ENCODE measurements at places on chromosomes 3 and 15.

DNA sequence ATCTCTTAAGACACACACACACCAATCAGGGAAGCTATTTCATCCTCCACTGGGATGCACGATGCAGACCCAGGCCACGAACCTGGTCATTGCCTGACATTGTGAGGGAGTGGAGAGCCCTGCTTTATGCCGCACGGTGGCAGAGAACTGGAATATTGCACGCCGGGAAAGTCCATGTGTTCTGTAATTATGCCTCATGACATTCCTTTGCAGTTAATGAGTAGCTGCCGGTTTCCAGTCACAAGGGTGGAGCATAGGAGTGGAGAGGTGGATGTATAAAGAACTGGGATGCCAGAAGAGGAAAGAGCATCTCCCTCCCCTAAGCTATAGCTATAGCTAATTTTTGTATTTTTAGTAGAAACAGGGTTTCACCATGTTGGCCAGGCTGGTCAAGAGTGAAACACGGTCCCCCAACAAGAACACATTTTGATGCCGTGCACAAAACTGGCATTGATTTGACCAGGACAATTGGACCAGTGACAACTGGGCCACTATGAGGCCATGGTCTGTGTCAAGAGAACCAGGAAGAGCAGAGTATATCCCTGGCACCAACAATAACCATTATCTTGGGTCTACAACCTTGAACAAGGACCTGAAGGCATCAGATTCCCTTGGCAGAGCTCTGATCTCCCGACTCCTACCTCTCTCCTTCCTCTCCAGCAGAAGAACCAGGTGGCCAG, 51.4 kb downstream of the SH3BP5 start:
- no peak for DNase-seq

- DNase-seq = no peak
Measured at GRCh38 chr15:47732248-47732647, 14.9 kb downstream of the SEMA6D start.

DNA sequence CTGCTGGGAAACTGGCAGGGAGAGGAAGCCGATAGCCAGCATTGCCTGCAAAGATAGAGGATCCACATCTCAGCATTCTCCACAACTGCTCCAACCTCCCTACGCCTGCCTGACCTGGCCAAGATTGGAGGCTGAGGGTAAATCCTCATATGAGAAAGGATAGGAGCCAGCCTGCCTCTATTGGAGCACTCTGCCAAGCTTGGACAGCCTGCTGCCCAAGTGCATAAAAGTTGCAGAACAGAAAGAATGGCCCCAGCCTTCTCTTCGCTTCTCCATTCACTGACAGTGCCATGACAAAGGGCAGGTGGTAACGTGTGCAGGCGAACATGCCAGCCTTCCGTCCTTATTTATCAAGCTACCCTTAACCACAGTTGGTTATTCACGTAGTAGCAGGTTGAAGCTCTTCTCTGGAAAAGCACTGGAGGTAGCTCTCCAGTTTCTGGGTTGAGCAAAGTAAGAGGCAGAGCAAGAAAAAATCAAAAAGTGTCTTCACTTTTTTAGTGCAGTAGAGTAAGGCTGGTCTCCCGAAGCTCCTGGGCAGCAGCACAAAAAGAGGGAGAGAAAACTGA, 4.3 kb downstream of the BMF start:
- no peak for DNase-seq

- DNase-seq = no peak
Measured at GRCh38 chr15:42035435-42035761, 14.6 kb upstream of the PLA2G4E start.

DNA sequence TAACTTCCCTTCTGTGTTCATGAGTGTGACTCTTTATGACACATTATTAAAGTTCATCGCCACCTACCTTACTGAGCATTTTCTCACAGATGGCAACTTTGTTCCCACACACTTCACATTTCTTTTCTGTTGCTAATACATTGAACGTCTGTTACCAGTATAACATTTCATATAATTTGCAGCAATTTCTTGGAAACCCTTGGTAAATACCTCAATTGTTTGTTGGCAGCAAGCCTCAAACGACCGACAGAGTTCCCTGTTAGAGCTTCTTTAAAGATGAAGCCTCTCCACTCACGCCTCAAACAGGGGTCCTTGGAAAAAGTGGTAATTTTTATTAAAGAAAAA, 3.2 kb upstream of the CHSY1 start:
- DNase-seq = no peak

DNA sequence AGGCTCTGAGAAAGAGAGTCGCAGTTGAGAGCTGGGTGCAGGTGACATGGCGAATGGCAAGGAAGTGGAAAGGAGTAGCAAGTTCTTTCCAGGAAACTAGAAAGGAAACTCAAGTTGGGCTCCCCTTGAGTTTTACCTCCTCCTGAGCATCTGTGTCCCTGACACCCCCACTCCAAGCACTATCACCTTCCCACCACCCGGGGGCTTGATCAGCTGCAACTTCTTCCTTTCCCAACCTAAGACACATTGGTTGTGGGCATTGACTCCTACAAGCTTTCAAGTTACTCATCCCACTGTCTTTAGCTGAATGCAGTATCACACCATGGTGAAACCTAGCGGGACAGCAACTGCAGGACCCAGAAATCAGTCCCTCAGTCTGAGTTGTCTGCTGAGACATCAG, 256.6 kb upstream of the NR2F2 start:
- DNase-seq = no peak

- DNase-seq = no peak
Measured at GRCh38 chr3:8328967-8329366, 172.7 kb upstream of the LMCD1 start.

DNA sequence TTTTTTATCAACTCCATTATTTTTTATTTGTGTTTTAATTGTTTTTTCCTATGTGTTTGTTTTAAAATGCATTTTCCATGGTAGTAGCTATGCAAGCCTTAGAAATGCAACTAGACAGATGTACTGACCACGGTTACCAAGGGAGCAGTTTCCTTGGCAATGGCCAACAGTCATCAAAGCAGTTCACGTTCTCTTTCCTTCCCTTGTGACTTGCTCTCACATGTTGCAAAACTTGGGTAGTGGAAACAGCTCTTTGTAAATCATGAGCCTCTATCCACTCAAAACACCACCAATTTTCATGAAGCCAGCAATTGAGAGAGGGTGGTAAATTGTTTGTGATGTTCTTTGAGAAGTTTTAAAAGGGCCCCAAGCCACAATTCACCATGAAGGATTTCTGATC, 499.4 kb upstream of the MDFIC2 start:
- no peak for DNase-seq

DNA sequence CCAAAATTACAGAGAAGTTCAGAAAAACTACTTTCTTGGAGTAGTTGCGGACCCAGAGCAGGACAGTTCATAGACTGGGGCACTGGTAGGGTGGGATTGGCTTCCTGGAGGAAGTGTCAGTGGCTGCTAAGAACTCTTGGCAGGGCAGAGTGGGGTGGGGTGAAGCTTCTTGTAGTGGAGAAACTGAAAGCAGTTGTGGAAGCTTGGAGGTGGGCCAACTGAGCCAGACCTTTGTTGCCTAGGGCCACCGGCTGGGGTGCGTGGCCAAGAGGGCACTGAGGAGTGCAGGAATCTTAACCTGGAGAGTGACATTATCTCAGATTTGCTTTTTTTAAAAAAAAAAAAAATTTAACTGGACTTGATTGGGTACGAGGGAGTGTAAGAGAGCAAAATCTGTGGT, 3.1 kb downstream of the KAT2B start:
- no peak for DNase-seq

- DNase-seq = no peak
Measured at GRCh38 chr15:91126080-91126479, 26.0 kb downstream of the SV2B start.

DNA sequence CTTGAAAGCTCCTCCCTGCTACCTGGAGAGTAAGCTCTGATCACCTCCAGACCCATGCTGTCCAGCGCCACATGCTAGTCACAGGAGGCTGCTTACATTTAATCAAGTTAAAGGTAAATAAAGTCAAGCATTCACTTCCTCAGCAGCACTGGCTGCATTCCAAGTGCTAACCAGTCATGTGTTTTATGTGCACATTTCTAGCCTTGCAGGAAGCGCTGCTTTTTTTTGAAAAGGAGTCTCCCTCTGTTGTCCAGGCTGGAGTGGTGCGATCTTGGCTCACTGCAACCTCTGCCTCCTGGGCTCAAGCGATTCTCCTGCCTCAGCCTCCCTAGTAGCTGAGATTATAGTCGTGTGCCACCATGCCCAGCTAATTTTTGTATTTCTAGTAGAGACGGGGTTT, 279.2 kb downstream of the GABRG3 start:
- DNase-seq = no peak

DNA sequence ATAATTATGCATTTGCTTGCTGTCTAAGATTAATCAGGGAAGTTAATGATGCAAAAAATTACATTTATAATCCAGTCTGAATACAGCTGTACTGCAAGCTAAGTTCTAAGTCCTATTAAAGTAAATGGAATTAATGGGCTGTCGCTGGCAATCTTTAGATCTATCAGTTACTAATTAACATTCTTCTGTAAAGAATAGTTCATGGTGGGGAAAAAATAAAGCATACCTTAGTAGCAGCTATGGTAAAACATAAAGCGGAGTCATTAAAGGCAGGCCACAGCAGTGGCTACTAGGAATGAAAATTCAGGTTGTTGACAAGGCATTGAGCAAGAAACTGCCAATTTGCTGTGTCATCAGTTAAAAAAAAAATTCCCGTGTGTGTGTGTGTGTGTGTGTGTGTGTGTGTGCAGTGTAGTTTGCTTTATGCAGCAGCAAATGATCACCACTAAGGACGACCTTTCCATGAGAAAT, 129.8 kb downstream of the ZNF385D start:
- no peak for DNase-seq

DNA sequence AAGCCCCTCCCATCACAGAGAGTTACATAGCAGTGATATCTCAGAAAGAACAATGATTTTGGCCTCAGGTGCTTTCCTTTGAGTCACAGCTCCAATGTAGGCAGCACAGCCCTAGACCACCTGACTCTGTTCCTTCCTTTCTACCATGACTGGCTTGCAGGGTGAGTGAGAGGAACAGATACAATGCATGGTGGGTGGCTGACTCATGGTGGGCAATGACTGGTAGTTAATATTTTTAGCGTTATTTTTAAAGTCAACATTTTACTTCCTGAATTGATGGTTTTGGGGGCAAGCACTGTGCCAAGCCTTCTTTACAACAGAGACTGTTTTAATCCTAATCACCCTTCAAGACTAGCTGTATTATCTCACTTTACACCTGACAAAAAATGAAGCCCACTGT, 32.8 kb upstream of the ST3GAL6 start:
- no peak for DNase-seq

GRCh38 chr3:72338082-72338941, 509.9 kb downstream of the SHQ1 start:
- no peak for DNase-seq

DNA sequence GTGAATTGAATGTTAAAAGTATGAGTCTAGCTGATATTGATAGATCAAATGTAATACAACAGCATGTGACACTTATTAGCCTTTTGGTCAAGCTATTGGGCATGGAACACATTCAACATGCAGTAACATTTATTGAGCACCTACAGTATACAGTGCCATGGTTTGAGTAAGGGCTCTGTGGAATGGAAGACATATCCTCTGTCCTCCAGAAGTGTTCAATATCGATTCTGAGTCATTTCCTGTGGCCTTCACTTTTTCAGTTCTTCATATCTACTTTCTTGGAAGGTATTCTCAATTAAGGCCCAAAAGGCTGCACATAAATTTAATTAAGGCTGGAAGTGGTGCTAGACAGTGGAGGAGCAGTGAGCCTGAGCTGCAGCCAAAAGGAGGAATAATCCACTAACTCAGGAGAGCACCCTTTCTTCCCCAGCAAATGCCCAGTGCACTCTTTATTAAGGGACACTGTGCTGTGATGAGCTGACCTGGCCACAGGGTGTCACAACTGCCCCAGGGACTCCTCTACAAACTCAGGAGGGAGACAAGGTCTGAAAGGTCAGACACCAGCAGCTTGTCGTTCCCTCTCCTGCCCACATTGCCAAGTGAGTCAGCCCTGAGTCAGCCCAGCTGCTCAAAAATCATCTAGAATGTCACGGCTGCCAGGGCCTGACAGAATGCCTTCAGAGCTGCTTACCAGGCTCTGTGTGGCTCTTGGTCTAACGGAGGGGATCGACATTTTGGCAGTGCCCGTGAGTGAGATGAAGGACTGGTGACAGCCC, 544.8 kb downstream of the AGBL1 start:
- peak; percentile 4 for DNase-seq

DNA sequence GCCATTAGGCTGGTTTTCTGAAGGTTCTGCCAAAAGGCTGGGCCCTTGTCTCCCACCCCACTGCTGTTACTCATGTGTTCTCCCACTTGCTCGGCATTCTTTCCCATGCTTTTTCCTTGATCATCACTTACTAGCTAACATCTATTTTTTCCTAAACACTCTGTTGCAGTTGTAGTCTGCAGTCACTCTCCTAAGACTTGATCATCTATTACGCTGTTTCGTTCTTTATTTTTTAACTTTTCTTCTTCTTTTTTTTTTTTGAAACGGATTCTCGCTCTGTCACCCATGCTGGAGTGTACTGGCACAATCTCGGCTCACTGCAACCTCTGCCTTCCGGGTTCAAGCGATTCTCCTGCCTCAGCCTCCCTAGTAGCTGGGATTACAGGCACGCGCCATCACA, 176.3 kb downstream of the IGF1R start:
- DNase-seq = no peak

DNA sequence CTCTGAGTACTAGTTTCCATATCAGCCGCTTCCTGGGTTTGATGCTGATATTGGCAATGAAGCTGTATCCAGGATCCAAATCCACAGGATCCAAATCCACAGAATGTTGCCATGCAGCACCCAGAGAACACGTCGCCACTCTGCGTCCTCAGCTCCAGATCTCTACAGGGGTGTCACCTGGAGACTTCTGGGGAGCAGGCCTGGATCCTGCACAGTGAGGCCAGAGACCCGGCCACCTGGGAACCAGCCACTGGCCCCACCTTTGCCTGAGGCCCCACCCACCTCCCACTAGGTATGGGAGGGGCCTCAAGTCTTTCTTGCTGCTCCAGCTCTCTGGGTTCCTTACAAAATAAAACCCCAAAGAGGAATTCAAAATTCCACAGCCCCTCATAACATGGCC, 123.9 kb downstream of the LRRK1 start:
- DNase-seq = no peak

- DNase-seq = no peak
Measured at GRCh38 chr3:171268677-171269076, 191.5 kb downstream of the TNIK start.

GRCh38 chr15:43209059-43209824, 11.6 kb downstream of the EPB42 start:
- no peak for DNase-seq

GRCh38 chr3:78855190-78855589, 912.6 kb downstream of the ROBO1 start:
- no peak for DNase-seq

- no peak for DNase-seq
Measured at GRCh38 chr15:60390871-60391501, 6.8 kb downstream of the ANXA2 start.
